ENCODE measurements at places on chromosomes 16 and 17.
A peak's percentile ranks its signal among the peaks of the same experiment; 100 is the strongest.

DNA sequence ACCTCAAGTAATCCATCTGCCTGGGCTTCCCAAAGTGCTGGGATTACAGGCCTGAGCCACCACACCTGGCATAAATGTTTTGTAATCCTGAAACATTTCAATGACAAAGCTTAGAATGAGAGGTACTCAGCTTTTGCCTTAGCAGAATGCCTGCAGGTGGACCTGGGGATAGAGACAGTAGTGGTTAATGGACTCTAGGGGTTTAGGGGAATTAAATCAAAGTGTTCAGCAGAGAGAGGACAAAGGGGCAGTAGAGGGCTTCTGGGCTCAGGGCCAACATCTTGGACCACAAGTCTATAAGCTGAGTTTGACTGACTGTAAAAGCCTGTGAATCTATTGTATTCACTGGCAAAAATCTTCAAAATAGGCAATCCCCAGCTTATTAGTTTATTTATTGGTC is 36.0 kb upstream of the MED13 start:
- no peak for DNase-seq

DNA sequence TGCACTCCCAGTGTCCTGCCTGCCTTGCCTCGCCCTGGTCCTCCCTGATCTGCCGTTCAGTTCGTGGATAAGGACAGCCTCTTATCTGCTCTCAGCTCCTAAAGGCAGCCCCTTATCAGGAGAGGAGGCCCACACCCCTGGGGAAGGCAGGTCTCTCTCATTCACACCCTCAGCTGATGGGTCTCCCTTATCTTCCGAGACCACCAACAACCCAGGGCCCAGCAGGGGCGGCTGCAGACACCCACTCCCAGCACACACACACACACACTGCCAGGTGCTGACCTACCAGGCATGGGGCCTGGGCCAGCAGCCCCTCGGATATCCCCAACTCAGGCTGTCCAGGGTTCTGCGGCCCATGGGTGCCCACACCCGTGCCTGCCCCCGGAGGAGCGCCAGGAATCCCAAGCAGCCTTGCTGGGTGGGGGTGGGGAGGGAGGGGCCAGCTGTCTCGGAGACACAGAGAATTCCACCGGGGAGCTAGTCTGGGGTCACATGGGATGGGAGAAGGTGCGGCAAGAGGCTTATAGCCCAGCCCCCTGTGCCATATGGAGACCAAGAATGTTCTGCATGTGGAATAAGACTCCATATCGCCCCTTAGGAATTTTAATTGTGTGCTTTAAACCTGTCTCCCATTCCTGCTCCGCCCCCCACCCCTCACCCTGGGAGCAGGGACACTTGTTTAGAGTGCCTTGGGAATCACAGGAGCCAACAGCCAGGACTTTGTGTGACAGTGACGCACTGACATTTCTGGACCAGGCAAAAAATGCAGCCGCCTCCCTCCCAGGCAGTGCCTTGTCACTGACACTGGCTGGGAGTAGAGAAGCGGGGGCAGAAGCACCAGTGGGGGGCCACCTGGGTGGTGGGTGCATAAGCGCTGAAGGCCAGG is 41.9 kb upstream of the EMP2 start:
- DNase-seq, result no peak

DNA sequence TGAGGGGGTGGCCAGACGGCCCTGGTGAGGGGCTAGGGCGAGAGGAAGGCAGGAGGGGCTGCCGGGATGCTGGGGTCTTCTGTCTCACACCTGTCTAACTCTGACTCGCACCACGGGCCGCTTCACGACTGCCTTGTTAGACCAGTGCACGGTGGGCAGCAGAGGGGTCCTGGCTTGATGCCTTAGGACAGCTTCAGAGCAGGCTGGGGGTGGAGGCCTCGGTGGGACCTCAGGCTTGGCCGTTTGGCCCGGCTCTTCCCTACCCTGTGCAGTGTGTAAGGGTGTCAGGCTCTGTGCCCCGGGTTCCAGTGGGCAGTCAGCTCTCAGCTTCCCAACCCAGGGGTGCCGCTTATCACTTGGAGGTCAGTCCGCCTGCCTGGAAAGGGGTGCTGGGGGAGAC is 100.7 kb downstream of the OR1D5 start:
- DNase-seq, result no peak

- peak; percentile 88 for DNase-seq
These were observed 6.1 kb upstream of the G6PC1 start for GRCh38 chr17:42894283-42895184.

DNA sequence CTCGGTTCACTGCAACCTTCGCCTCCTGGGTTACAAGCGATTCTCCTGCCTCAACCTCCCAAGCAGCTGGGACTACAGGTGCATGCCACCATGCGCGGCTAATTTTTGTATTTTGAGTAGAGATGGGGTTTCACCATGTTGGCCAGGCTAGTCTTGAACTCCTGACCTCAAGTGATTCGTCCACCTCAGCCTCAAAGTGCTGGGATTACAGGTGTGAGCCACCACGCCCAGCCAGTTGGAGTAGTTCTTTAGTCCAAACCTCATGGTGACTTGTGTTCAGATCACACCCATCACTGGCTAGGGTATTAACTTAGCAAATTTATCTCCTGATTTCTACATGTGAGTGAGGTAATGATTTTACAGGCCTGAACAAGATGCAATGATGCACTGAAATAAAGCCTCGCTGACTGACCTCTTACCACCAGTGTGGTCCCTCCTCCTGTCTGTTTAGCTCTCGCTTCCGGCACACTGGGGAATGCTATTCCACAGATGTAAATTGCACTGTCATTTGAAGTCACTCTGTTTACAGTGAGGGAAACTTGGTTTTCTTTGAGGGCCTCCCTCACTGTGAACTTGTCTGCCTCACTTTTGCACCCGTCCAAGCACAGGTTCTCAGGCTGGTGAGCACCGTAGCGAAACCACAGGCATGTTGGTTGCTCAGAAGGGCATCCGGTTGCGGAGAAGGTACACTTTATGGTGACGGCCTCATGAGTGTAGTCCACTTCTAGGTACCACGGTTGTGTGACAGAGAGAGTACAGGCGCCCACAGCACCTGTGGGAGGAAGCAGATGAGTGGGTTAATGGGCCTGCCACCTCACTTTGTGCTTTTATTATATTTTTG is 5.5 kb downstream of the IGSF6 start:
- DNase-seq, result no peak

GRCh38 chr17:80287806-80288567 is 27.3 kb downstream of the RNF213 start:
- no peak for DNase-seq

DNA sequence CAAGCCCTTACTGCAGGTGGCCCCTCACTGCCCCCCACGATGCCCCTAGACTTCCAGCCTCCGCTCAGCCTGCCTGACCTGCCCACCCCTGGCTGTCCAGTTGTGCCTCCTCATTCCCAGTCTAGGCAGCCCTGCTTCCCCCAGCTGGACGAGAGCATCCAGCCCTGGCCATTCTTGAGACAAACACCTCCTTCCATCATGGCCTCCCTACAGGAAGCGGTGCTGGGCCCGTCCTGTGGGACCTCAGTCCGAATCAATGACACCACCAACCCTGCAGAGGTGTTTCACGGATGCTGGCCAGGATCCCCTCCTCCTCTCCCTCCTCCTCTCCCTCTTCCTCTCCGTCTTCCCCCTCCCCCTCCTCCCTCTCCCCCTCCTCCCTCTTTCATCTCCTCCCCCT is 28.3 kb downstream of the CCDC40 start:
- DNase-seq, result no peak

- DNase-seq, result peak; percentile 47
These were observed 163.4 kb upstream of the CIBAR2 start for GRCh38 chr16:85275533-85276249.

- DNase-seq, result no peak
These were observed 7.3 kb upstream of the CMTM3 start for GRCh38 chr16:66596986-66597848.

DNA sequence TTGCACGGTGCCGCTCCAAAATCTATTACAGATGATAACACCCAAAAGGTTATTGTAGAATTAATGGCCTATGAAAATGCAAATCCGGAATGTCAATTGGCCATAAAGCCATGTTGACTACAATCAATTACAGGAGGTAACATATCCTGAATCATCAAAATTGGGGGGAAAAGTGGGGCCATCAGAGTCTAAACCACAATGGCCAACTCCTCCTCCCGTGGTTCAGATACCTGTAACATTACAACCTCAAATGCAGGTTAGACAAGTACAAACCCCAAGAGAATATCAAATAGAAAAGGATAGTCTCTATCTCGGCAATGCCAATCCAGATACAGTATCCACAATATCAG is 14.9 kb downstream of the FLYWCH1 start:
- DNase-seq, result no peak

GRCh38 chr17:37848690-37849616 is 75.3 kb upstream of the TBC1D3K start:
- DNase-seq, result no peak

GRCh38 chr16:75005697-75006096 is 6.9 kb downstream of the ZNRF1 start:
- no peak for DNase-seq

DNA sequence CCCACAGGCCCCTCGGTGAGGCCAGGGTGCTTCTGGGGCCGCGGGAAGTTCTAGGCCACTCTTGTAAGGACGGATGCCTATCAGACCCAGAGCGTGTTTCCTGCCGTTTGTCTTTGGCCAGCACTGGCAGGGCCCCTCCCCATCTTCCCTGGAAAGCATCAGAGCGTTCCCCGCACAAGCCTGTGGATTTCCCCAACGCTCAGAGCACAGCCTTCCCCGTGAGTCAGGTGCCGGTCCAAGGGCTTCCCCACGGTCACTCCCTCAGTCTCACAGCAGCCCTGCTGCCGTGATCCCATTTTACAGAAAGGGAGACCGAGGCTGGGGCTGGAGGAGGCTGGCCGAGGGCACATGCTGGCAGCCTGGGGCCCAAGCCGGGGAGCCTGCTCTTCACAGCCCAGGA is 33.7 kb downstream of the CRISPLD2 start:
- DNase-seq, result no peak

DNA sequence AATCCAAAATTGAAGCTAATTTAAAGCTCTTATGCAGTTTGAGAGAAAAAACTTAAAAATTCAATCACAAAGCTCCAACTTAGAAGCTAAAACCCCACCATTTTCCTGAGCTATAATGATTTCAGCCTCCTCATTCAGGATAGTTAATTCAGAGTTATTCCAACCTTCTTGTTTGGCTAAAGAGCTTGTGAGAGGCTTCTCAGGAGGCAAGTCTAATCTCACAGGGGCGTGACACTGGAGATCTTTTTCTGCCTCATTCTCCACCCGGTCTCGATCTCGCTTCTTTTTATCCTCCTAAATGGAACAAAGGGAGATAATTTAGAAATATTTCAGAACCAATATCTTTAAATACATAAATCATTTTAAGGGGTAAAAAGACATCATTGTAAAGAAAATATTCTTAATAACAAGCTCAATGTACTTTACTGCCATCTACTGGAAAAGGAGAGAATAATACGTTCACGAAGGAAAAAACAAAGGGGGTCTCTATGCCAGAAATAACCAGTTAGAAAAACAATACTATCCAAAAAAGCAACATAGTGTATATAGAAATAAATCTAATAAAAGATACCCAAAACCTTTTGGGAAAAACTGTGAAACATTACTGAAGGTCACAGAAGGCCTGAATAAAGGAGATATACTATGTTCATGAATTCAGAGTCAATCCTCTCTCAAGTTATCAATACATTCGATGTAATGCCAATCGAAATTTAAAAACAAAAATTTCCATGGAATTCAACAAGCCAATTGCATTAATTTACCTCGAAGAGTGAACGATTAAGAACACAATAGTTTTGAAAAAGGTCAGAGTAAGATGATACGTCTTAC is 13.9 kb downstream of the BRD7 start:
- no peak for DNase-seq

DNA sequence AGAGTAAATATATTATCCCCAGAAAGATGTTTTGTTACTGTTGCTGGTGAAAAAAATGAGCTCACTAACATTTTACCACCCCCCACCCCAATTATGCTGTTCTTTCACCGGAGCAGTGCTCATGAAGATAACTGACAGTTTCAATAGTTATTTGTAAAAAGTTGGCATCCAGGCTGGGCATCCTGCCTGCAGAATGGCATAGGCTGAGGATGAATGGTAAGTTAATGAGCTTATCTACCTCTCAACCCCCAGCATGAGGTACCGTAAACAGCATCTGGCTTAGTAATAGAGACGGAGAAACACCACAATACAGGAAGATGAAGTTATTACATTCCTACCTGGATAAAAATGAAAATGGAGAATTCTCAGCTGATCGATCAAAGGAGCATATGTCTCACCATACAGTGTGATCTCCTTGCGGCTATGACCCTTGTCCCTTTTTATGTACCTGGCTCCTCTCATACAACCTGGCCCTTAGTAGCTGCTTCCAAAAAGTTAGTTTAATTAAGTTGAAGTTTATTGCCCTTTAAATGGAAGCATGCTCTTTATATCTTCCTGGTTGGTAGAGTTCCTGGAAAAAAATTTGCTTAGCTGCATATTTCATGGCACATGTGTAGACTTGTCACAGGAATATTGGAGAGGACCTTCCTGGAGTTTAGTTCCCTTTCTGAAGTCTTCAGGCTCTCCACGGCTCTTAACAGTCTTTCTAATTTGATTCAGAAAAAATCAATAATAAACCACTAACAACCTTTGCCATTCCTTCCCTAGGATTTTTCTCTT is 61.2 kb upstream of the MPHOSPH6 start:
- DNase-seq, result peak; percentile 16

- no peak for DNase-seq
These were observed 4.6 kb upstream of the CCL1 start for GRCh38 chr17:34367486-34368195.

GRCh38 chr17:38613981-38614779 is 8.4 kb upstream of the SRCIN1 start:
- DNase-seq, result no peak

DNA sequence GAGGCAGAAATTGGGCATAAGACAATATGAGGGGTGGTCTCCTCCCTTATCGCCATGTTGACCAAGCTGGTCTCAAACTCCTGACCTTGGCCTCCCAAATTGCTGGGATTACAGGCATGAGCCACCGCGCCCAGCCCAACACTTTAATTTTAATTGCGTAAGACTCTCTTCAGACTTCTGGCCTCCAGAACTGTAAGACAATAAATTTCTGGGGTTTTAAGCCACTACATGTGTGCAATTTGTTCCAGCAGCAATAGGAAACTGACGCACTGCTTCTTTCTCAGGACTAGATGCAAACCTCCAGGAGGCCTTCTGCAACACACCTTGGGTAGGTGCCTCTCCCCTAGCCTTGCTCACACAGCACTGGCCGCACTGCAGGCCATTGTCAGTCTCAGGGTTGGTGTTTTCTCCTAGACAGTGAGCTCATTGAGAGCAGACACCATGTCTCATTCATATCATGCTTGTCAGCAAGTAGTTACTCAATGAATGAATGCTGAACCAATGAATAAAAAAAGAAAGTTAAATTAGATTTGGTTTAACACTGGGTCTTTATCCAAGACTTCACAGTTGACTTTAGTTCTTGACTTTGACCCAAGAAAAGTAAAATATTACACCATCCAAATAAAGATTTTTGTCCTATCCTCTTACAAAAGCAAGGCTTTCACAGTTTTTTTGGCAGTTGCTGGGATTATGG is 5.5 kb upstream of the ACSF2 start:
- DNase-seq, result no peak
